ENCODE measurements at places on chromosomes 2 and 18.

- DNase-seq = no peak
These were observed 5.8 kb upstream of the PAX8 start for GRCh38 chr2:113284476-113284875.

- peak; percentile 8 for DNase-seq
These were observed 40.5 kb upstream of the HS6ST1 start for GRCh38 chr2:128358941-128359731.

GRCh38 chr18:6423289-6423688 lies 8.6 kb upstream of the L3MBTL4 start:
- no peak for DNase-seq

DNA sequence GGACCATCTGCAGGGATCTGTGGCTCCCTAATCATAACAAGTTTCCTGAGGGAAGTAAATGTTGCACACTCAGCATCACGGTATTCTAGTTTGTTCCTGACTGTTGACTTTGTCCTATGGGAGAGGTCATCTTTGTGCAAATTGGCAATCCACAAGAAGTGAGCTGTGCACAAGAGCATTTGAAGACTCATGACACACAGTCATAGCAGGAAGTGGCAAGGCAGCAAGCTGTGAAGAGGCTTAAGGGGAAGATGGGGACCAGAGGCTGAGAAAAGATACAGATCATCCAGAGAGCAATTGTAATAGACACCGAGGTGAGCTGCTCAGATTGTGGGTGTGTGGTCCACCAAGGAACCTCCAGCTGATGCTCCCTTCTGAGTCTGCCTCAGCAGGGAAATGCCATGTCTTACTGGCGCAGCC lies 2.7 kb downstream of the TNP1 start:
- no peak for DNase-seq

GRCh38 chr18:76437910-76438309 lies 57.1 kb downstream of the ZNF516 start:
- no peak for DNase-seq

DNA sequence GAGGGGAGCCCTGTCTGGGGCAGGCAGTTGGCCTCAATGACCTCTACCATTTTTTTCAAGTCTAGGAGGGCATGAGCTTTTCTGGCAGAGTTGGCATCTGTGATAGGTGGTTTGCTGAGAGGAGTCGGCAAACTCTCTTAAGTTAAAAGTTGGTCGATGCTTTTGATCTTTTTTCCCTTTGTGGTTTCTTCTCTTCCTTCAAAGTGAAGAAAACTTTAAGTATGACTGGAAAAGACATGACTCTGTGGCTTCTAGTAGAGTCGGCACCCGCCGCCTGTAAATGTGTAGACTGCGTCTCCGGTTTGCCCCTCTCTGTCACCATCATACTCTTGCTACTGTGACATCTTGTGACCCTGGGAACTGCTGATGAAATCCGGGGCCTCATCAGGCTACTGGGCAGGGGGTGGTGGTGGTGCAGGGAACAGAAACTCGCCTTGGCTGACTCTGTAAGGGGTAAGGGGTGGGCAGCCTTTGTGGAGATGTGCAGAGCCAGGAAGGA lies 21.1 kb downstream of the INPP5D start:
- no peak for DNase-seq

- no peak for DNase-seq
These were observed 160.4 kb downstream of the HDAC4 start for GRCh38 chr2:239240414-239240881.

- DNase-seq = no peak
These were observed 223.1 kb downstream of the ATAD2B start for GRCh38 chr2:23703583-23704385.

DNA sequence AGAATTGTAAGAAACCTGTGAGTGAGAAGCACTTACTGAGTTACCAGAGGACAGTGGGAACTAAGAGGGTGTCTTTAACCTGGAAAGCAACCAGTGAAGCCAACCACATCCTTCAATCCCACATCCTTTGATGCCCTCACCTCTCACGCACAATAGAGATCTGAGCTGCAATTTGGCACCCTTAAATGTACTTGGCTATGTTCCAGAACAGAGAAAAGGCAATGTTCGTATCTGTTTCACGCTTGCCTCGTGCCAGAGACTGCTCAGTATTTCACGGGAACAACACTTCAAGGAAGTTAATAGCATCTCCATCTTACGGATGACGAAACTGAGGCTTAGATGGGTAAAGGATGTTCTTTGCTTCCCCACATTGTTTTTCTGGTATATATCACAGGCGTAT lies 167.4 kb downstream of the DPP10 start:
- no peak for DNase-seq

- DNase-seq = no peak
These were observed 186.1 kb downstream of the ZFP36L2 start for GRCh38 chr2:43040084-43040854.

DNA sequence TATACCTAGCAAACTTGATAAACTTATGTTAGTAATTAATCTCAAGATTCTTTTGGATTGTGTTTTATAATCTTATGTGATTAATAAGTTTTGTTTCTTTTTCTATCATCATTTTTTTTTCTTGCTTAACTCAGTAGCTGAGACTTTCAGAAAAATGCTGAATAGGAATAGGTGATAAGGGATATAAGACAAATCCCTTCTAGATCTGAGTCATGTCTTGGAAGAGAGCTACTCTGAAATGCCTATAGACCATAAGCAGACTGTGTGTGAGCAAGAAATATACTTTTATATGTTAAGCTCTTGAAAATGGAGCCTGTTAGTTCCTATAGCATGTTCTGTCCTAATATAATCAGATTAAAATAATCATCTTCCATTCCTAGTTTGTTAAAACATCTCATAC lies 29.6 kb downstream of the CYBRD1 start:
- DNase-seq = no peak

DNA sequence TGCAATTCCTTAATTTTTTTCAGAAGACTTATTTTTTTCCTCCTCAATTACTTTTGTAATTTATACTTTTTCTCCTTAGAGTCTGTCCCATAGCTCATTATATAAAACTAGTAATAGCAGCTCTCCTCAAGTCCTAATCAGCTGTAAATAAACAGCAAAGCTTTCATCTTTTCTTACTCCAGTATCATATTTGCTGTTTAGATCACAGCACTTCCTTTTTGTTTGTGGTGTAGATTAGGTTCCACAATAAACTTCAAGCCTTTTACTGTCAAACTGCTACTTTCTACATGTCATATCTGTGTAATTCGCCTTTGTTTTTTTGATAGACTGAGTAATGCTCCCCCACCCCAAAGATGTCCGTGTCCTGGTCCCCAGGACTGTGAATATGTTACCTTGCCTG lies 25.5 kb downstream of the GCG start:
- no peak for DNase-seq

GRCh38 chr2:9235147-9236044 lies 28.8 kb downstream of the ASAP2 start:
- DNase-seq = no peak

DNA sequence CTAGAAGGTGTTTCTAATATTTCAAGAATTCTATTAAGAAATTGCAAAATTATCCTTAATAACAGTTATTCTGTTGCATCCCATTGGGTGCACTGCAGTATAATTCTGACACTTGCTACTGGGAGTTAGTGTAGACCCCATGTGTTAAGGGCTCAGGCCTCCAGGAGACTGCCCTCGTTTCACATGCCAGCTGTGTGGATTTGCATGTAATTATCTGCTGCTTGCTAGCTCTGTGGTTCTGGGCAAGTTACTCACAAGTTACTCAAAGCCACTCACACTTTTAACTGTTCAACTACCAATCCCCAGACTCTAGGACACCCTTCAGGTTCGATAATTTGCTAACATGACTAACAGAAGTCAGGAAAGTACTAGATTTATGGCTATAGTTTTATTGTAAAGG lies 38.6 kb downstream of the ST6GAL2 start:
- no peak for DNase-seq

GRCh38 chr18:60599267-60599666 lies 226.7 kb upstream of the MC4R start:
- DNase-seq = no peak

GRCh38 chr2:37599688-37600525 lies 71.5 kb downstream of the CDC42EP3 start:
- peak; percentile 32 for DNase-seq

- DNase-seq = no peak
These were observed 209.0 kb upstream of the KYNU start for GRCh38 chr2:142668420-142668819.

DNA sequence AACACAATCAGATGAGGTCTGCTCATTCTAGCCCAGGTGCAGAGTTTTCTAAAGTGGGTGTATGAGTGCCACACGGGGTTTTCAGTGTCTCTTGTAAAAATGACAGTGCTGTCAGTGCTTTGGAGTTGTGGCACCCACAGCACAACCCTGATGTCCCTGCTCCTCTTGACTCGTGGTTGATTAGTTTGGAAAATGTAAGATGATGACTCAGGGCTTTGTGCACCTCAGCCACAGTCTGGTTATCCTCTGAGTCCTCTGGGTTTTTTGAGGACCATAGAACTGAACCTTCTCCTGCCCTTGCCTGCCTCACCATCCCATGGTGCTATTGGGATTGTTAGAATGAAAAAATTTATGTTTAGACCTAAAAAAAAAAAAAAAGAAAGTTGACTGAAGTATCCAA lies 105.6 kb downstream of the MYO1B start:
- no peak for DNase-seq

DNA sequence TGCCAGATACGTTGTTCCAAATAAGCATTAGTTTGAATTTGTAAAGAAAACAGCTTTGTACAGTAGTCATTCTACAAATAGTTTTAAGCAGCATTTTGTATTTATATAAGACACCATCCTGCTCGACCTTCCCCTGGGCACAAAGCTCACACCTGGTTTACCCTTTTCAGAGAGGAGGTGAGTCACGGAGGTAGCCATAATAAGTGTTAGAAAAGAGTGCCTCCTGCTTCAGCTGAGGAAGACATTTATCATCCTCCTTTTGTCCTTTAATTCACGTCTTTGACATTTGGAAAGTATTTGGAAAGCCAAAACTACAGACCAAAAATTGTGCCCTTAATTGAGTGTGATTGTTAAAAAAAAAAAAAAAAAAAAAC lies 6.8 kb downstream of the RAB12 start:
- no peak for DNase-seq

DNA sequence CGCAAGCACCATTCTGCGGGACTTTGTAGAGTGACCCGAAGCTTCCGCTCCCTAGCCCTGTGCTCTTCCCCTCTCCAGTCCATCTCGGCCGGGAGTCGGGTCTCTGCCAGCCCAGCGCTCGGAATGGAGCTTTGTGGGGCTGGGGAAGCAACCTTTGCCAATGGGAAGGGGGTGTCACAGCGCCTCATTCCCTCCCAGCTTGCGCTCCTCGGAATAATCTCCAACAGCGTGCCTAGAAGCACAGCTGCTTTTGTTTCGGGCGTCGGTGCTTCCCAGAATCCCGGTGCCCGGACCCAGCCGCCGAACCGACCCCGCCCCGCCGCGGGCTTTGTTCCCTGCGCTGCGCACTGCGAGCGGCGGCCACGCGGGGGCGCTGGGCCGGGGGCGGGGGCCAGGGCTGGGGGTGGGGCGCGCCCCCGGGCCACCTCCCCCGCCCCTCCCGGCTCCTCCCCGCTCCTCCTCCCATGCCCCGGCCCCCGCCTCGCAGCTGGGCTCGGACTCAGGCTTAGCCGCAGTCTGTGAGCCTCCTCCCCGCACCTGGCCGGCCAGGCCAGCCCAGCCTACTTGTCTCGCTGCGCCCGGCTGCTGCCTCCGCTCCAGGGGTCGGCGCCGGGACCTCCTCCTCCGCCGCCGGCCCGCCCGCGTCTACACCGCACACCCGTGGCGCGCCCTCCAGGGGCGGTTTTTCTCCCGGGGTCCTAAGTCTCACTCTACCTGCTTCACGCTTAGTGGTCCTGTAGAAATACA lies 77.7 kb upstream of the SMAD2 start:
- peak; percentile 22 for DNase-seq

GRCh38 chr2:171146633-171147032 lies 14.1 kb downstream of the TLK1 start:
- DNase-seq = no peak

DNA sequence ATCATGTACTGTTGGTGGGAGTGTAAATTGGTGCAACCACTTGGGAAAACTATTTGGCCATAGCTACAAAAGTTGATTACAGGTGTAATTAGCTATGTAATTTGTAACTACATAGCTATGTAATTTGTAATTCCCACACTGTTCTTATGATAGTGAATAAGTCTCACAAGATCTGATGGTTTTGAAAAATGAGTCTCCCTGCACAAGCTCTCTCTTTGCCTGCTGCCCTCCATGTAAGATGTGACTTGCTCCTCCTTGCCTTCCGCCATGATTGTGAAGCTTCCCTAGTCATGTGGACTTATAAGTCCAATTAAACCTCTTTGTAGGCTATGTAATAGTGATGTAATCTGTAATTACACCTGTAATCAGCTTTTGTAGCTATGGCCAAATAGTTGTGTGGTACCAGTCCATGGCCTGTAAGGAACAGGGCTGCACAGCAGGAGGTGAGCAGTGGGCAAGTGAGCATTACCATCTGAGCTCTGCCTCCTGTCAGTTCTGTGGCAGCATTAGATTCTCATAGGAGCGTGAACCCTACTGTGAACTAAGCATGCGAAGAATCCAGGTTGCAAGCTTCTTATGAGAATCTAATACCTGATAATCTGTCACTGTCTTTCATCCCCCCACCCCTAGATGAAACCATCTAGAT lies 133.7 kb upstream of the COPS8 start:
- no peak for DNase-seq

DNA sequence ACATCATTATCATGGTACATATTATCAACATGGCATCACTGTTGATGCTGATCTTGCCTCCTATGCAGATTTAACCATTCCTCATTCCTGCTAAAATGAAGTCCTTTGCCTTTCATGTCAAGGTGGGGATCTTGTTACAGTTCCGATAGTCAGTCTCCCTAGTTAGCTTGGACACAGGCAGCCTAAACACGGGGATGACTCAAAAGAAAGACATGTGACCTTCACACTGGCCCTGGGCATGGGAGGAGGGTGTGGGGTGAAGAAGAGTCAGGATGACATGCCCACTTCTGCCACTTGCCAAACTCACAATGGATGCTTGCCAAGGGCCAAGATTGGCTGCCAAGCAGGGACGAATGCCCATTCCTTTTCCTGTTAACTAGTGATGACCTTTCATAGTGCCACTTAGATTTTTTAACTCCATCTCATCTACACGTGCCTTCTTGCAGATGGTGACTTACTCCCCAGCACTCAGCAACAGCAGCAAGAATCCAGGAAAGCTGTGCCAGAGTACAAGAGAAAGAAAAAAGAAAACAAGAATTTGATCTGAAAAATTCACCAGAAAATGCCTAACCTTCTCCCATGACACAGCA lies 13.9 kb upstream of the SLC1A4 start:
- peak; percentile 51 for DNase-seq

Measured in mucosa of gallbladder (tissue), 1 donor.